Neural progenitor cell (in vitro differentiated cells): ENCODE measurements at places on chromosomes 3 and 15. TPM values are rescaled to one million over a fixed set of nuclear protein-coding genes. Genes with fewer than 3 reads are reported as not detected.

DNA sequence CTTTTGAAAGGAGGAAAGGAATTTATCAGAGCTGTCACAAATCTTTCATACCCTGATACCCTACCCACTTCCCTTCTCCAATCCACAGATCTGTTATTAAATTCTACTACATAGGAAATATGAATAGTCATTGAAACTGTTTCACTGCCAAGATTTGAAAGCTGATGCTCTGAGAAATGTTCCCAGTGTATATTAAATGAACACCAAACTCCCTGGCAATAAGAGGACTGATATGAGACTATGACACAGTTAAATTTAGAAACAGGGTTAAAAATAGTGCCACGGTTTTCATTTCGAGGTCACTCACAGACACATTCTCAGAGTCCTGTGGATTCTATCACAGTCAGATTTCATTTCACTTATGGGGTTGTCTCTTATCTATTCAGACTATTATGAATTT, 27.2 kb upstream of the GBE1 start:
- no peak for DNase-seq

The KBTBD13 gene
- total RNA-seq = not detected in 2 replicates

The AAGAB gene
- 61.5 and 68.0 TPM in 2 replicates for total RNA-seq

- DNase-seq = no peak
Measured at GRCh38 chr15:41690636-41691035, 30.4 kb downstream of the MGA start.

DNA sequence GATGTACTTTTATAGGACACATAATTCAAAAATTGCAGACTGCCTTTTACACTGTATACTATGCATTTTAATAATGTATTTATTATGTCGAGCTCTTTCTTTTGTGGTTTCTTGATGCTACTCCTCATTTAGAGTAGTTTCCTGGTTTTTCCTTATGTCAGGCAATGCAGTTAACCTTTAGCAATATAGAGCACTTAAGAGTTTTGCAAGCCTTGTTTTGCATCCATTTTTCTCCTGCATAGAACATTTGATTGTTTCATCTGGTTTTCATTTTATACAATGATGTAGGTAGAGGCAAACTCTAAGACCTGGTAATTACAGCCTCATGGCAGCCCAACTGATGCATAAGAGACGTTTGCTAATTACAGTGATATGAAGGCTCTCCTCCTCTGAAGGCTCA, 86.3 kb downstream of the PDZRN3 start:
- DNase-seq = no peak

The DENND6A gene
- 29.5 and 35.4 TPM in 2 replicates for total RNA-seq

The GOLGA8G gene
- 0.04 TPM in 1 of 2 replicates, not detected in the other for total RNA-seq

The MELTF gene
- 0.28 and 4.2 TPM in 2 replicates for total RNA-seq

DNA sequence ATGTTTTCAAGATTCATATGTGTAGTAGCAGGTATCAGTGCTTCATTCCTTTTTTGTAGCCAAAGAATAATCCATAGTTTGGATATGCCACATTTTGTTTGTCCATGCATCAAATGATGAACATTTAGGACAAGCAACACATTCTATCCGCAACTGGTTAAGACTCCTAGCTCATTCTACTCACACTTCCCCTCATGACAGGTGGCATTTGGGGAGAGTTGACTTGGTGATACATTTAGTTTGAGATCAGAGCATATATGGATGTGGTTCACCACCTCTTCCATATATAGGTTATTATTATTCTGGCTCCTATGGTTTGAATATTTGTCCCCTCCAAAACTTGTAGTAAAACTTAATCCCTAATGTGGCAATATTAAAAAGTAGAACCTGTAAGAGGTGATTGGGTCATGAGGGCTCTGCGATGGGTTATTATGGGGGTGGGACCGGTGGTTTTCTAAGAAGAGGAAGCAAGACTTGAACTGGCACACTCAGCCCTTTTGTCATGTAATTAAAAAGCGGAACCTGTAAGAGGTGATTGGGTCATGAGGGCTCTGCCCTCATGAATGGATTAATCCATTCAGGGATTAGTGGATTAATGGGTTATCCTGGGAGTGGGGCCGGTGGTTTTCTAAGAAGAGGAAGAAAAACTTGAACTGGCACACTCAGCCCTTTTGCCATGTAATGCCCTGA, 75.3 kb upstream of the HRH1 start:
- peak; percentile 20 for DNase-seq

The CHRNA3 gene
- 0.84 and 1.6 TPM in 2 replicates for total RNA-seq

GRCh38 chr3:94028093-94028837, at the start of gene STX19:
Gene STX19 (minus strand): TSS chr3:94028597. CDS start chr3:94015269, 13,328 bp downstream.
- no peak for DNase-seq

The CACNA2D2 gene
- 4.3 and 9.5 TPM in 2 replicates for total RNA-seq

- no peak for DNase-seq
Measured at GRCh38 chr3:25818335-25818734, 28.4 kb downstream of the OXSM start.

DNA sequence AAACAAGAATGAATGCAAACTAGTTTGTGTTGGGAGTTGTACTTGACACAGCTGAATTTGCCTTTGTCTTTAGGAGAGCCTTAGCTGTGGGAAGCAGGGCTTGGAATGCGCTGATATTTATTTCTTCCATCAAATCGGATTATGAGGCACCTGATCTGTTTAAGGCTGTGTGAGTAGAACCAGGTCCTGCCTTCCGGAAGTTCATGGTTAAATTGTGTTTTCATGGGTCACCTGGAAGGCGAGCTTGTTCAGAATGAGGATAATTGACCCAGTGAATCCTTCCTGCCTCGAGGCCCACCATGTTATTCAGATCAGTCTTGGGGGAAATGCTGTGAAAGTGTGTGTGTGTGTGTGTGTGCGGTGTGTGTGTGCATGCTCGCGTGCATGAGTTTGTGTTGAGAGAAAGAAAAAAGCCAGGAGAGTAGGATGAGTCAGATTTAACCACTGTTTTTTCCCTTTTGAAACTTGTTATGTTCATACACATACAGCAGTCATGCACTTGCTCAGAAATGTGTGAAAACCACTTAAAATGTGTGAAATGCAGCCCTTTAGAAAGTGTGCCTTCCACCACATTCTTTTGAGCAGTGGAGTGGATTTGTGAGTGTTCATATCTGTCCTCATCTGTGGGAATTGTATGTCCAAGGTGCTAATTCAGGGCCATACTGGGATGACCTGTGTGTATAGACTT, 36.7 kb downstream of the SMAD3 start:
- DNase-seq = no peak

GRCh38 chr3:39189959-39190269, 2.5 kb downstream of the XIRP1 start:
- DNase-seq = peak; percentile 81

- DNase-seq = no peak
Measured at GRCh38 chr3:188559072-188559429, 405.1 kb downstream of the LPP start.

The OXTR gene
- total RNA-seq = 2.0 and 3.9 TPM in 2 replicates

GRCh38 chr15:51335538-51336410, 2.6 kb downstream of the CYP19A1 start:
- no peak for DNase-seq

DNA sequence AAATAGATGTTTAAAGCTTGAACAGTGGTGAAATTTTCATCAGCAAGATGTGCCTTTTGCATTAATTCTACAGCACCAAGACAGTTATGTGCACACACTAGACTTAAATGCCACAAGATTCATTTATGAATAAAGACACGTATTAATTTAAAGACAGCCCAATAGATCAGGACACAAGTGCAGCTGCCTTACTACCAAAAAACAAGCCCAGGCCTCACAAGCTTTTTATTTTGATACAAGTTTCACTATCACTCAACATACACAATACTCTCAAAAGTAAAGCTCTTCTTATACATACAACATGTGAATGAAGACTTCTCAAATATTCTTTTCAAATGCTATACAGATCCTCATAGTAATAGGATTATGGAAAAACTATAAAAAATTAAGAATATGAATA, 2.4 kb downstream of the ACAP2 start:
- DNase-seq = no peak

DNA sequence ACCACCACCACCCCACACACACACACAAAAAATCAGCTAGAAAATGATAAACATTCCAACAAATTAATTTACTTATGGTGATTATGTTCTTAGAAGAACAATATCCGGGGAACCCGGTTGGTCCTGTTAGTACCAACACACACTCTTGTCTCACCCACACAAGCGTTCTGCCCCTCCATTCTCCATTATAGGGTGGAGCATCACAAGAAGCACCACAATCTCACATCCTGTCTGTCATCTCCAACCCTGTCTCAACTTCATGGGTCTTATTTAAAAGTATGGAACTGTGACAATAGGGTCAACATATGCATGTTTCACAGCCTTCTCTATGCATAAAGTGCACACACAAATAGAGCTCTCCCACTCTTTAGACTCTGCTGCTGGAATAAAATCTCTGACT, 5.6 kb downstream of the GSK3B start:
- DNase-seq = no peak

DNA sequence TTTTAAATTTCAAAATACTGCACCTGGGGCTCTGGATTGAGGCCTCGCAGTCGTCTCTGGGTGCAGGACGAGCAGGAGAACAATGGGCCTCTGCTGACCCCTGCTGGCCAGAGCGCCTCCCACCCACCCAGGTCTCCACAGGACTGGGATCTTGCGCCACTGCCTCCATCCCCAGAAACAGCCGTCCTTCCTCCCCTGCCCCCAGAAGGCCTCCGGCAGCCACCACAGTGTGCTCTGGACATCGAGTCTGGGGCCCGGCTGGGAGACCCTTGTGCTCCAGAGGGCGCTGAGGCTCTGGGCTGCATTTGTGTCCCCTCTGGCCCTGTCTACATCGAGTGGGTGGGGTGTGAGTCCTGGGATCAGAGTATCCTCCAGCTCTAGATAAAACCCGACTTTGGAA, 6.7 kb upstream of the ACSBG1 start:
- peak; percentile 83 for DNase-seq

The BOC gene
- 35.2 and 57.3 TPM in 2 replicates for total RNA-seq

DNA sequence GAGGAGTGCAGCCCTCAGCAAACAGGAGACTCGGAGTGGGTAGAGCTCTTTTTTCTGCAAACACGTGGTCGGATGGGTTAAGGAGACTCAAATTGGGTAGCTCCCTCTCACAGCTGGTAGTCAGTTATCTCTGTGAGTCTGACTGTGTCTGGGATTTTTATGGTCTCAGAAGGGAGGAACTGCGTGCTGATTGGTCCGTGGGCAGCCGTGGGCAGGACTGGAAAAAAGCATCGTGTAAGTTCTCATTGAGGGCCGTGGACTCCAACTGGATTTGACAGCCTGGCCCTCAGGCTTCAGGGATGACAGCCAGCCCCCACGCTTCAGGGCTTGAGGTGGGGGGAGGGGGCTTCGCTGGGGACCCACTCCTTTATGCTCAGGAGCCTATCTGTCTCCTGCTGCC, 463.9 kb downstream of the EPHA3 start:
- no peak for DNase-seq

GRCh38 chr3:100737334-100737733, 28.0 kb downstream of the TFG start:
- DNase-seq = peak; percentile 68

DNA sequence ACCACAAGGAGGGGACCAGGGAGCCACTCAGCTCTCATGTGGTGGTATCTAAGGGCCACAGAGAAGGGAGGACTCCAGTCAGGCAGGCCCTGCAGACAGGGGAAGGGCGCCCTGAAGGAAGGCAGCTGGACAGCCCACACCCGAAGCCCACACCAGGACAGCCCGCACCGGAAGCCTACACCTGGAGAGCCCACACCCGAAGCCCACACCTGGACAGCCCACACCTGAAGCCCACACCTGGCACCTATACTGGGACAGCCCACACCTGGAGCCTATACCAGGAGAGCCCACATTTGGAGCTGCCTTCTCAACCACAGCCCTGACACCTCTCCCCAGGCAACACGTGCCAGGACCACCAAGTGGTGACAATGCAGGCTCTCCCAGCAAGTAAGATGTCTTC, 11.7 kb downstream of the TPRA1 start:
- DNase-seq = no peak

DNA sequence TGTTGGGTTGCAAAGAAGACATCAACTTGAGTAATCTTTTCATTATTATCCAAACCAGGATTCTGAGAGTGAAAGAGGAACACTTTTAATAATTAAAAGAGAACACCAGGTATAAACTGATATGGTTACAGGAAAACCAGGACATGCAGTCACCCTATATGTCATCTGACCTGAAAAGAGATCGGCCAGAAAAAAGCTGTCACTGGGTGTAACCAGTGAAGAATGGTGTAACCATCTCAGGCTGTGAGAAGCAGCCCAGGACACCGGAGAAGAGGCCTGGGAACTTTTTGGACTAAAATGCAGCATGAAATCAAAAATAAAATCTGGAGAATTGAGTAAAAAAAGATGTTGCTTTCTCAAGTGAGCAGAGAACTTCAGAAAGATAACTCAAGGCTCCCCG, 10.1 kb upstream of the CCDC80 start:
- no peak for DNase-seq

The GRAMD1C gene
- total RNA-seq = 10.7 and 12.2 TPM in 2 replicates

DNA sequence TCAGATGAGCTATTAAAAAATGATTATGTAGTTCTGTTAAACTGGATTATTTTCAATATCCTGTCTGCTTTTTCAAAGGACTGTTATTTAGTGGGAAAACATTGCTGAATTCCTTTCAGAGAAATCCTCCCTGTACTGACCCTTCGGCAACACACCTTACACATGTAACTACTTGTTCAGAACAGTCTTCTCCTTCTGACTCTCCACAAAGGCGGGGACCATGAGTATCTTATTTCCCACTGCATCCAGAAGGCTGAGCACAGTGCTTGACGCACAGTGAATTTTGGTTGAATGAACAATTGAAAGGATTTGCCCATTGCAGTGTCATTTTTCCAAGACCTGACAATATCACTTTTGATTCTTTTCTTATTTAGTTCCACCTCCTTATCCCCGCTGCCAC, 23.1 kb upstream of the CFAP161 start:
- no peak for DNase-seq

DNA sequence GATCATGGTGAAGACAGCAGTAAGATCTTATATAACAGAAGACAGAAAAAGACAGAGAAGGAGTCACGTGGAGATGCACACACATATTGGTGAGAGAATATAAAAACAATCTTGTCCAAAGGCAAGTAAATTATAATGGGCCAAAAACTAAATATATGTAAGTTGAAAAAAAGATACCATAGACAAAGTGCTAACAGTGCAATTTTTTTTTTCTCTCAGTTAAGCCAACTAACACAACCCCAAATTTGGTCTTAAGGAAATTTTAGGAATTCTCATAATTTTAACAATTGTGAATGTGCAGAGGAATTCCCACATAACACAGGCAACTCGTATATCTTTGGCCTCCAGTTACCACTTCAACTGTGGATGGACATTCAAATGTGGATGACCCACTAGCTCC, 432.2 kb downstream of the SOX2 start:
- DNase-seq = no peak

DNA sequence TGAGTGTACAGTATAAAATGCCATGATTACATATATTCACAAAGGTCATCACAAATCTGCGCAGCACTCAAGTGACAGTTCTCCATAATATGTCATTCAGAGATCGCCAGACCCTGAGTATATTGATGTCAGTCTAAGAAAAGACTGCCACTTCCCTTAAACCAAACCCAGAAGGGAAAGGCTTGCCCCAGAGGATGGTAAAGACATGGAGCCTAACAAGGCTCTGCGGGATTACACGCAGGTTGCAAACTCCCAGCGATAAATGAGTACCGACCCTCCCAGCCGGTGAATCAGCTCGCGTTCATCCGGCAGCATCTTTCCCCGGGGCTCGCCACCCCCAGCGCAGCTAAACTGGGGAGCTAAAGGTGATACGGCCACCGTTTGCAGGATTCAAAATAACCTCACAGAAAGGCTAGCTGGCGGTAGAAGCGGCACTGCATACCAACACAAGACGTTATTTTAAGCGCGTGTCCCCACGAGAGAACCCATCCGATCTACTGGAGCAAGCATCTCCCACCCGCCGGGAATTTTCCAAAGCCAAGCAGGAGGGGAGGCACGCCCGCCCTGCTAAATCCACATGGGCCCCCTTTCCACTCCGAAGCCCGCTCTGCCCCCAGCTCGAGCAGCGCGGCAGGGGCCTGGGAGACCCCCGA, 643 bp downstream of the MYO5A start:
- peak; percentile 54 for DNase-seq
